Naive thymus-derived CD4-positive, alpha-beta T cell (primary cell): ENCODE measurements at places on chromosomes 5 and 9. TPM values are rescaled to one million over a fixed set of nuclear protein-coding genes. Genes with fewer than 3 reads are reported as not detected.

GRCh38 chr5:35780236-35780635, 76.5 kb upstream of the IL7R start:
- peak overlapping the region; percentile 67 for H3K27ac ChIP-seq
- H3K36me3 ChIP-seq: no peaks in the 10 kb centered on the region
- no peaks in the 10 kb centered on the region for H3K27me3 ChIP-seq
- DNase-seq: no peak

GRCh38 chr9:137881591-137882505, 4.3 kb downstream of the CACNA1B start:
- no peaks in the 10 kb centered on the region for H3K36me3 ChIP-seq
- no peak for DNase-seq
- H3K4me3 ChIP-seq: no peak overlapping the region
- H3K4me1 ChIP-seq: no peaks in the 10 kb centered on the region
- no peak overlapping the region for H3K27ac ChIP-seq
- H3K27me3 ChIP-seq: no peaks in the 10 kb centered on the region

DNA sequence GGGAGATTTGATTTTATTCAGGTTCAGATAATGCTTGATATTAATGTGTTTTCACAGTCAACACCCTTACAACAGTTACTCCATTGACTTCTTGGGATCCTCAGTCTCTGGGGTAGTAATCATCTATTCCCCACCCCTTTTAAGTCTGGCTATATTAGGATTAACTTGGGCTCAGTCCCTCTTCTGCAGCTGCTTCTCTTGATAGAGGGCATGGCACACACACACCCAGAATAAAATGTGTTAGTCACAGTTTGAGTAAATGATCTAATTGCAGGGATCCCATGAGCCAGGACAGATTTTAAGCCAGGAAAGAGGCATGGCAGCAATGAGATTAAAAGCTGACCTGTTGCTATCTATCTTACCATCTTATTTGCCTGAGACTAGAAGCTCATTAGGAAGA, 53.7 kb upstream of the VLDLR start:
- H3K27me3 ChIP-seq: no peaks in the 10 kb centered on the region
- no peak overlapping the region for H3K4me3 ChIP-seq
- no peak for DNase-seq

DNA sequence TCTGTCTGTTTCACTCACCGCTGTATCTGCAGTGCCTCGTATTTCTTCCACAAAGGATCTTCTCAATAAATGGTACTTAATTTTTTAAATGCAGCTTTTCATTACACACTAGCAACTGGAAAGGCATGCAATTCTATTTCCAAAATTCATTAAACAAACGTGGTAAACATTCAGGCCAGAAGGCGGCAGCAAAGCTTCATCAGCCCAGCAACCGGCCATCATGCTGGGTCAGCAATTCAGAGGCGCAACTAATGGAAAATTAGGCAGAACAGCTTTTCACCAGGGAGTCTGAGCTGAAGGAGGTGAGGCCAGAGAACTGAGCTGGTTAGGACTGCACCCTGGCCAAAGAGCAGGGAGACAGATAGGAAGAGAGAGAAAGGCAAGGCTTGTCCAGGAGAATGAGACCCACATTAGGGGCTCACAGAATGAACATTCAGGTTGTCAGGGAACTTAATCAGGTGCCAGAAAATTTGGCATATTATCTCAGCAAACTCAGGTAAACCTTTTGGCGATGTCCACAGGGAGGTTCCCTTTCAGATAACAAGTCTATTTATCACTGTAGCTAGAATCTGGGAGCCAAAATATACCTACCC, 17.7 kb upstream of the RNF180 start:
- H3K27ac ChIP-seq: no peak overlapping the region
- DNase-seq: no peak
- H3K36me3 ChIP-seq: no peaks in the 10 kb centered on the region
- no peaks in the 10 kb centered on the region for H3K4me1 ChIP-seq
- H3K4me3 ChIP-seq: no peak overlapping the region

DNA sequence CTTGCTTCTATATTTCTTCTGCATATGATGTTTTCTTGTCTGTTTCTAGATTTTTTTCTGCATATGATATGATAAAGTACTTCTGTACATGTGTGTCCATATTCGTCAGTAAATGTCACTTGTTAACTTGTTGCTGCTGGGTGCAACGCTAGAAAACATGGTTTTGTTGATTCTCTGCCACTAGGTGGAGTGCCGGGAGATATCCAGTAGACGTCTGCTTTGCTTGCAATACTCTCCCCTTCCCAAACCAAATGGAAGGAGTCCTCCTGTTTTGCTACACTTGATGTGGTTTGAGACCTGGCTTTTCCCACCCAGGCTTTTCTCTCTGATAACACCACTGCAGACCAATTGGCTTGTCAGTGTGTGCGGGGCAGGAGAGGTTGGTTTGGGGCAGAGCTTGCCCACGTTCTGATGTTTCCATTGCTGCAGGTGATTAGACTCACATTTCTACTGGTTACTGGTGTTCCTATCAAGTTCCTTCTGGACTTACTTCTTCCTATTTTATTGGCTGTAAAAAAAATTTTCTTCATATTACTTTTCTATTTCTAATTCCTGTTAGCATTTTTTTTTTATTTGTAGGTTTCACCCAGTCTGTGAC, 900.0 kb upstream of the CDH10 start:
- H3K27ac ChIP-seq: no peak overlapping the region
- H3K36me3 ChIP-seq: no peaks in the 10 kb centered on the region
- no peak overlapping the region for H3K4me3 ChIP-seq

The PLCXD3 gene
- total RNA-seq: not detected

DNA sequence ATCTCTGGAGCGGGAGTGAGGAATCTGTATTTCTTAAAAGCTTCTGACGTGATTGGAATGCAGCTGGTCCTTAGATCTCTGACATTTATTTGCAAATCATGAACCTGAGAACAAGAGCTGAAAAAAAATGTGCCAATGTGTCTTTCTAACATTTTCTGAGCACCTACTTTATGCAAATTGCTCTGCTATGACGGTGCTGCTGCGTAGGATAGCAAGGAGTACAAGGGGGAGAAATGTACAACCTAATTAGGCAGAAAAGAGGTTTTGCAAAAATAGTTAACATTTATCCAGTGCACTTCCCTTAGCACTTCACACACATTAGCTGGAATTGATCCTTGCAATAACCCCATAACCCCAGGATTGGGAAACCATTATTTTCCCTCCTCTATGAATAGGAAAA, 357.5 kb downstream of the TLE4 start:
- no peaks in the 10 kb centered on the region for H3K4me1 ChIP-seq
- H3K36me3 ChIP-seq: no peaks in the 10 kb centered on the region
- H3K27me3 ChIP-seq: no peaks in the 10 kb centered on the region
- no peak overlapping the region for H3K27ac ChIP-seq
- no peak overlapping the region for H3K4me3 ChIP-seq

- no peak overlapping the region for H3K27ac ChIP-seq
- H3K4me1 ChIP-seq: no peaks in the 10 kb centered on the region
- DNase-seq: no peak
- no peak overlapping the region for H3K4me3 ChIP-seq
- H3K27me3 ChIP-seq: peaks cover 16% of the 10 kb centered on the region
- H3K36me3 ChIP-seq: no peaks in the 10 kb centered on the region
Measured at GRCh38 chr9:33677961-33678360, 117.4 kb upstream of the PRSS3 start.

- no peak overlapping the region for H3K27ac ChIP-seq
- no peak for DNase-seq
- no peaks in the 10 kb centered on the region for H3K36me3 ChIP-seq
- no peaks in the 10 kb centered on the region for H3K4me1 ChIP-seq
- no peak overlapping the region for H3K4me3 ChIP-seq
- no peaks in the 10 kb centered on the region for H3K27me3 ChIP-seq
Measured at GRCh38 chr5:54081415-54081814, 229.0 kb downstream of the ARL15 start.

- no peaks in the 10 kb centered on the region for H3K4me1 ChIP-seq
- H3K27ac ChIP-seq: no peak overlapping the region
- no peaks in the 10 kb centered on the region for H3K27me3 ChIP-seq
Measured at GRCh38 chr5:170937914-170938313, 76.1 kb downstream of the RANBP17 start.

GRCh38 chr9:36126016-36126730, 10.4 kb upstream of the GLIPR2 start:
- H3K36me3 ChIP-seq: peaks cover 6% of the 10 kb centered on the region
- H3K27ac ChIP-seq: no peak overlapping the region
- no peaks in the 10 kb centered on the region for H3K27me3 ChIP-seq

DNA sequence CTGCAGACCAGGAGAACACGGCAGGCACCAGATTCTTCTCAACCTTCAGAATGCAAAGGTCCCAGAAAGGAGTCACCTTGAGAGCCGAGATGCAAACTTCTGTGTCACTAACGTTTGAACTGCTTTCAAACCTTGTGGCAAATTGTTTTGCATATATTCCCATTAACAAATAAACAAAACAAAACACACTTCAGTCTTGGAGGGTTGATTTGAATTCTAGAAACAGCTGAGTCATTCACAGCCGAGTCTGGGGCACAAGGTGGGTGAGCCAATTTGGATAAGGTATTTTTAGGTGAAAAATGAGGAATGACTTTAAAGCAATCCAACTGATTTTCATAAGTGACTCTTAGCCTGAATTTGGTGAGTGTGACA, 38.8 kb upstream of the ANKRD33B start:
- H3K4me1 ChIP-seq: no peaks in the 10 kb centered on the region
- no peak for DNase-seq
- H3K27ac ChIP-seq: no peak overlapping the region
- no peak overlapping the region for H3K4me3 ChIP-seq

GRCh38 chr5:6889030-6889429, 175.8 kb downstream of the TENT4A start:
- H3K27me3 ChIP-seq: no peaks in the 10 kb centered on the region
- H3K4me3 ChIP-seq: no peak overlapping the region
- no peaks in the 10 kb centered on the region for H3K36me3 ChIP-seq
- DNase-seq: no peak

GRCh38 chr5:179767496-179768100, 26.2 kb upstream of the LTC4S start:
- peaks cover 13% of the 10 kb centered on the region for H3K36me3 ChIP-seq
- no peaks in the 10 kb centered on the region for H3K27me3 ChIP-seq
- no peak overlapping the region for H3K4me3 ChIP-seq
- peaks cover 7% of the 10 kb centered on the region for H3K4me1 ChIP-seq

GRCh38 chr9:91522481-91522880, 98.8 kb upstream of the NFIL3 start:
- no peak overlapping the region for H3K27ac ChIP-seq
- H3K36me3 ChIP-seq: no peaks in the 10 kb centered on the region
- no peaks in the 10 kb centered on the region for H3K27me3 ChIP-seq
- no peaks in the 10 kb centered on the region for H3K4me1 ChIP-seq

GRCh38 chr5:73136055-73136562, 15.7 kb downstream of the TMEM171 start:
- H3K27ac ChIP-seq: no peak overlapping the region
- H3K4me1 ChIP-seq: no peaks in the 10 kb centered on the region
- H3K27me3 ChIP-seq: peaks cover under 1% of the 10 kb centered on the region
- no peak for DNase-seq
- H3K36me3 ChIP-seq: no peaks in the 10 kb centered on the region

The RHOBTB3 gene
- total RNA-seq: 9.6 TPM

DNA sequence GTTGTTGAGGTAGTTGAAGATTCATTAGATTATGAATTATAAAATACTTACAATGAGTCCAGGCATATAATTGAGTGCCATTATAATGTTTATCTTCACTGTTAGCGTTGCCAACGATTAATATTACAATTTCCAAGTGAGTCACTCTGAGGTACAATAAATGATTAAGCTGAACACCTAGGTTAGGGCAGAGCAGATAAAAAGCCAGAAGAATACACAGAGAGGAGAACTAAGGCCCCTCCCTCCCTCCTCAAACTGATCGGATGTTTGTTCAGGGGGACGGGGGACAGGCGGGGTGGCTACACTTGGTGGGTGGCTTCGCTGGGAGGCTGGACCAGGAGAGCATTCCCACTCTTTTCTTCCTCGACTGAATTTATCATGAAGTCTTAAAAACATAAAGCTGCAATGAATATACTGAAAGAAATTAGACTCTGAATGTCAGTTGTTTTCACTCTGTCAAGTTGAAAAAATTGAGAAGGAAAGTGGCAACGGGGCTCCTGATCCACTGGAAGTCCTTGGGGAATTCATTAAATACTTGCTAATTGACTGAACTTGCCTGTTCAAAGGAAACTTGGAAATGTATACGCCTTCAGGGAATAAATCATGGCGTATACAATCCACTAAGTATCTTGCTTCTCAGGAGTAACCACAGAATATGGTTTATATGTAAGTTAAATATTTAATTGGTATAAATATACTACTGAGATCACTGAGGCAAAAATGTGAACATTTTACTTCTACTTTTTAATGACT, 198.1 kb downstream of the TSSK1B start:
- no peak for DNase-seq
- H3K4me3 ChIP-seq: no peak overlapping the region
- no peaks in the 10 kb centered on the region for H3K36me3 ChIP-seq
- H3K4me1 ChIP-seq: no peaks in the 10 kb centered on the region
- no peak overlapping the region for H3K27ac ChIP-seq
- H3K27me3 ChIP-seq: no peaks in the 10 kb centered on the region

GRCh38 chr9:34547960-34548611, 25.3 kb upstream of the ENHO start:
- no peak overlapping the region for H3K27ac ChIP-seq
- H3K4me3 ChIP-seq: no peak overlapping the region
- peak; percentile 38 for DNase-seq

- H3K4me3 ChIP-seq: no peak overlapping the region
- no peak overlapping the region for H3K27ac ChIP-seq
- no peak for DNase-seq
- no peaks in the 10 kb centered on the region for H3K27me3 ChIP-seq
- H3K36me3 ChIP-seq: no peaks in the 10 kb centered on the region
Measured at GRCh38 chr5:1856596-1857255, 26.0 kb downstream of the IRX4 start.
